MCF 10A (cell line): ENCODE measurements at places on chromosomes 6 and 20. TPM values are rescaled to one million over a fixed set of nuclear protein-coding genes. Genes with fewer than 3 reads are reported as not detected.

DNA sequence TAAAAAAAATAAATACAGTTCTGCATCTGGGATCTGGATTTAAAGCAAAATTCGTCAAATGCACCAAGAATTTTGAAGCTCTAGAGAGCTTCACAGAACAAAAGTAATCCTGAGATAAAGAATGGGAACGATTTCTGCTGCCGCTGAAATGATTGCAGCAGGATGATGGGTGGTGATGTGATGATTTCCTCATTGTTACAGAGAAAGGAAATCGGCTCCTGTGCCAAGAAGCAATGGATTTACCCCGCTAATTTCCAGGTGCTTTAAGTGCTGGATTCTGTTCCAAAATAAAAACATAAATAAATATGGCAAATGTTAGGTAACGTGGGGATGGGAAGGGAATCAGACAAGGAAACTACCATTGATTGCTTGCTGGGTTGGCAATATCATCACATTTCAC lies 1067.9 kb upstream of the MAP3K7 start:
- no peak for DNase-seq
- no peaks in the 10 kb centered on the region for H3K4me1 ChIP-seq
- peaks cover 22% of the 10 kb centered on the region for H3K27me3 ChIP-seq
- H3K4me3 ChIP-seq, result no peak overlapping the region
- no peak overlapping the region for H3K27ac ChIP-seq

- DNase-seq, result no peak
- H3K36me3 ChIP-seq, result no peaks in the 10 kb centered on the region
- H3K27ac ChIP-seq, result no peak overlapping the region
- peaks cover 12% of the 10 kb centered on the region for H3K4me1 ChIP-seq
- no peak overlapping the region for H3K4me3 ChIP-seq
- H3K27me3 ChIP-seq, result no peaks in the 10 kb centered on the region
These were observed 717.8 kb downstream of the EPM2A start for GRCh38 chr6:145017516-145017915.

DDX39B gene
- 551 and 565 TPM in 2 replicates for total RNA-seq

DNA sequence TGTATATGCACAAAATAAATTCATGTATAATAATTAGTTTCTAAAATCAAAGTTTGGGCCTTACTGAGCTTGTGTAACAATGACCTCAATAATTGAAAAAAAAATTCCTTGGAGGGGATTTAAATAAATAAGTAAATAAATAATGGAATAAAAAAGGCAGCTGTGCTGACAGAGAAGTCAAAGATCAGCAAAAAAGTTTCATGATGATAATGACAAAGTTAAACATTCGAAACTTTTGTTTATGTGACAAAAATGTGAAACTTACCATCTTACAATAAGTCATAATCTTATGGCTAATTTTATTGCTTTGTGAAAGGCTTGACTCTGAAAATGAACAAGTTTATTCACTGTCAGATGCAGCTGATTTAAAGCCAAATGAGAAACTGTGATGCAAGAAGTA lies 3.1 kb upstream of the TTK start:
- no peak overlapping the region for H3K4me3 ChIP-seq
- H3K36me3 ChIP-seq, result no peaks in the 10 kb centered on the region
- H3K4me1 ChIP-seq, result peaks cover 20% of the 10 kb centered on the region
- DNase-seq, result no peak
- H3K27ac ChIP-seq, result no peak overlapping the region

- peak overlapping the region; percentile 44 for H3K4me3 ChIP-seq
- DNase-seq, result peak; percentile 99
- no peaks in the 10 kb centered on the region for H3K36me3 ChIP-seq
- no peaks in the 10 kb centered on the region for H3K27me3 ChIP-seq
These were observed 49.4 kb upstream of the RREB1 start for GRCh38 chr6:7058250-7058923.

DNA sequence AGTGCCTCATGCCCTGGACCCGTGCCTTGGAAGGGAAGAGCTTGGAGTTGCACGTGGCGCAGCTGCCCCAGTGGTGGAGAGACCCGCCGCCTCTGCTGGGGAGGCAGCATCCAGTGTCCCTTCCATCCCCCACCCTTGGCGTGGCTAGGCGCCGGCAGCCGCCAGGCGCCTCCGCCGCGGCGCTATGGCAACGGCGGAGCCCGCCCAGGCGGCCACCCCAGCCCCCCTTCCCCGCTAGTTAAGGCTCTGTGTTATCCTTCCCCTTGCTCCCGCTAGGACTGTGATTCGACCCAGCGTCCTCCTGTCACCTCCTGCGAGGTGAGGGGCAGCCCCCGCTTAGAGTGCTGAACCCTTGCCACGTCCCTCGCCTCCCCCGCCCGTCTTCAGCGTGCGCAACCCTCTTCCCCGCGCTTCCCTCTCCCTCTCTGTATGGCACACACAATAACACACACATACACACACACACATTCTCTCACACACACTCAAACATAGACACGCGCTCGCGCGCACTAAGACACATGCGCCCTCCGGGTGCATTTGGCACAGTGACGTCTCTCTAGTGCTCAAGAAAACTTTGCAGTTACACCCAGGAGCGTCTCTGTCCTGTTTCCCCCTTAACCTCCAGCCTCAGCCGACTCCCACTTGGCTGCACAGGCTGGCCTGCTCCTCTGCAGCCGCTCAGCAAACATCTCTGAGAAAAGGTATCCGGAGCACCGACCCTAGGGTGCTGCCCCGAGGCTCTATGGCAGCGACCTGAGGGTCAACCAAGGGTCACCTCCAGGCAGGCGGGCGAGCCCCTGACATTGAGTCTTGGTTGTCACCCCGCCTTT lies 8.5 kb downstream of the GRIK2 start:
- H3K4me3 ChIP-seq, result no peak overlapping the region
- no peaks in the 10 kb centered on the region for H3K4me1 ChIP-seq

DNA sequence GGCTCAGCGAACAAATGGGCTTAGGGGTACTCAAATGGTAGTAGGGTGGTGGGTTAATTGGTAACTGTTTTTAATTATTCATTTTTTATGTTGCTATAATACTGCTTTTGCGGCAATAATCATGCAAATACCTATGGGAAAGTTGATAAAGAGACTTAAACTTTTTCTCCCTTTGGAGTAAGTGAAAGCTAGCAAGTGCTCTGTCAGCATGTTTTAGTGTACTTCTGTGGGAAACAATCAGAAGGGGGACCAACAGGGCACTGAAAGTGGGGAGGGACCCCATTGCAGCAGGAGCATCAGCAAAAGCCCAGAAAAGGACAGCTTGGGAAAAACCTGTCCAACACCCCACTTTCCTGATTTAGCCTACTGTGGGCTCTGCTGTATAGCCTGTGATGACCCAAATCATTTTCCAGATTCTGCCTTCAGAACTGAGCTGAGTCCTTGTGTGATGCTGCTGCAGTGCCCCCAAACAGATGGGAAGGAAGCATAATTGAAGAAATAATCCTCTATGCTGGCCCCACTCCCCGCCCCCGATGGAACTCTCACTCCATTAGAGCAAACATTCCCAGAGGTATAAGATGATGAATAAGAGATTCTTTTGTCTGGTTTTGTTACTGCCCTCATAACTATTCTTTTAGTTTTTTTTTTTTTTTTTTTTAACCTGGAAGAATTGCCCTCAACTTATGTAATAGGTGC lies 322.8 kb downstream of the CD83 start:
- H3K36me3 ChIP-seq, result no peaks in the 10 kb centered on the region
- H3K4me1 ChIP-seq, result no peaks in the 10 kb centered on the region
- H3K27me3 ChIP-seq, result no peaks in the 10 kb centered on the region
- no peak for DNase-seq

GRCh38 chr20:38406476-38406875 lies 28.7 kb downstream of the SNHG17 start:
- H3K27ac ChIP-seq, result no peak overlapping the region
- no peak for DNase-seq
- H3K4me3 ChIP-seq, result no peak overlapping the region
- H3K4me1 ChIP-seq, result no peaks in the 10 kb centered on the region
- no peaks in the 10 kb centered on the region for H3K27me3 ChIP-seq

DEFB132 gene
- not detected in 2 replicates for total RNA-seq

DNA sequence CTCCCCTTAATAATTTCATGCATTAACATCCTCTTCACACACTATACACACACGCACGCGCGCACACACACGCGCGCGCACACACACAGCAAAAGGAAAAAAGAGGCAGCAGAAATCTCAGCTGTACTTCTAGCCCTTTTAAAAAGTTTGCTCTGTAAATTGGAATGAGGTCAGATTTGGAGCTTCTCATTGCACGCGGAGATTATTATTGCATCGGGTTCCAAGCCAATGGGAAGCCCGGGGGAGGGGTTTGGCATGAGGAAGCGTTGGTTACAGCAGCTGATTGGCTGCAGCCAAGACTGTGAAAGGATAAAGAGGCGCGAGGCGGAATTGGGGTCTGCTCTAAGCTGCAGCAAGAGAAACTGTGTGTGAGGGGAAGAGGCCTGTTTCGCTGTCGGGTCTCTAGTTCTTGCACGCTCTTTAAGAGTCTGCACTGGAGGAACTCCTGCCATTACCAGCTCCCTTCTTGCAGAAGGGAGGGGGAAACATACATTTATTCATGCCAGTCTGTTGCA lies at the start of gene SOX4:
Gene SOX4, plus strand, starts transcription at position 340 of the 515 bp plus-strand sequence. CDS start 784 bp downstream, outside the sequence.
- H3K27me3 ChIP-seq, result no peaks in the 10 kb centered on the region
- no peaks in the 10 kb centered on the region for H3K36me3 ChIP-seq
- no peak within 1 kb of the TSS for H3K4me3 ChIP-seq

- peaks cover 80% of the 10 kb centered on the region for H3K36me3 ChIP-seq
- DNase-seq, result peak; percentile 92
- H3K4me3 ChIP-seq, result peak overlapping the region; percentile 54
These were observed 13.9 kb downstream of the ZNF217 start for GRCh38 chr20:53579581-53580375.

GRCh38 chr6:5592886-5593519 lies 331.7 kb downstream of the FARS2 start:
- no peak overlapping the region for H3K27ac ChIP-seq
- H3K27me3 ChIP-seq, result no peaks in the 10 kb centered on the region
- peaks cover 5% of the 10 kb centered on the region for H3K36me3 ChIP-seq
- DNase-seq, result no peak

GRCh38 chr20:22522701-22523100 lies 61.7 kb downstream of the FOXA2 start:
- peaks cover 9% of the 10 kb centered on the region for H3K4me1 ChIP-seq
- no peaks in the 10 kb centered on the region for H3K36me3 ChIP-seq
- H3K27ac ChIP-seq, result no peak overlapping the region
- H3K27me3 ChIP-seq, result no peaks in the 10 kb centered on the region
- H3K4me3 ChIP-seq, result no peak overlapping the region
- DNase-seq, result no peak

GRCh38 chr6:11833626-11834592 lies 55.3 kb upstream of the ADTRP start:
- no peak overlapping the region for H3K27ac ChIP-seq
- H3K27me3 ChIP-seq, result no peaks in the 10 kb centered on the region

DNA sequence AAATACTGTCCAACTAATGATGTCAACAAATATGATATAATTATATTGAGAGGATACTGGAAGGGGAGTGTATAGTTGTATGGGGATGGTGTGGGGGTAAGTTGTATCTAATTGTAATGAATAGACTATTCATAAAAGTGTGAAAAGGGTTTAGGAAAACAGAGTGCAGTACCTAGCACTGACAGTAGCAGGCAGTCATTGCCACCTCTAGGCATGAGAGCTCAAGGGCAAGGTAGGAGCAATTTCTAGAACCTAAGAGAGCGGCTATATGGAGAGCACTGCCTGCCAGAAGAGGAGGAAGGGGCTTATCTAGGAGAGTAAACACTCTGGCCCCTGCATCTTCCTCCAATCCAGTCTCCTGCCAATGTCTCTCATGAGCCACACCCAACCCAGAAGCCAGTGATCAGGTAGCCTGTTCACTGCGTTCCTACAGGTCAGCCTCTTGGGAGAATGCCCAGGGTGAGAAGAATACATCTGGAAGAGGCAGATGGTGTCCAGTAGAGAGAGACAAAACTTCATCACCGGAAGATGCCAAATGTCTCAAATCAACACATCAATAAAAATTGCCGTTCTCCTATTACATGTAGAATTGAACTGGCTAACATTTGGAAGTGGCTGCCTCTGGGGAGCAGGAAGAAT lies 200.0 kb downstream of the LY86 start:
- H3K4me1 ChIP-seq, result peaks cover 43% of the 10 kb centered on the region
- no peaks in the 10 kb centered on the region for H3K27me3 ChIP-seq
- H3K4me3 ChIP-seq, result no peak overlapping the region
- H3K27ac ChIP-seq, result peak overlapping the region; percentile 33

DNA sequence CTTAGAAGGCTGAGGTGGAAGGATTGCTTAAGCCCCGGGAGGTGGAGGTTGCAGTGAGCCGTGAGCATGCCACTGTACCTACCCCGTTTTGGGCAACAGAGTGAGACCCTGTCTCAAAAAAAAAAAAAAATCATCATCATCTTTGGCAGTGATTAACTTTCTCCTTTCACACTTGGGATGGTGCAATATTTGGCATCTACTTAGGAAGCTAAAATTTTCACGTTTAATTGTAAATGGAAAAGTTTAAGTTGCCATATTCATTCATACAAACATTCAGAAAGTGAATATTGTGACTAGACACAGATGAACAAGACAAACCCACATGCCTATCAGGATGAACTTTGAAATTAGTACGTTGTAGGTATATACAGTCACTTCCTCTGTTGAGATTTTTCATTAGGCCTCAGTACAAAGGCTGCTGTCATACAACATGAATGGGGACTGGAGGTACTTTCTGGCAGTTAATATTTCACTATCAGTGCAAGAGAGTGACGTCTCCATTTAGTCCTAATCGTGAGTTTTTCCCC lies 10.3 kb downstream of the TOP1 start:
- peaks cover 58% of the 10 kb centered on the region for H3K36me3 ChIP-seq
- no peak overlapping the region for H3K27ac ChIP-seq
- DNase-seq, result no peak
- H3K4me1 ChIP-seq, result peaks cover 26% of the 10 kb centered on the region
- H3K27me3 ChIP-seq, result no peaks in the 10 kb centered on the region

- H3K4me1 ChIP-seq, result no peaks in the 10 kb centered on the region
- H3K4me3 ChIP-seq, result no peak overlapping the region
- no peak overlapping the region for H3K27ac ChIP-seq
- H3K36me3 ChIP-seq, result no peaks in the 10 kb centered on the region
- no peaks in the 10 kb centered on the region for H3K27me3 ChIP-seq
These were observed 52.3 kb upstream of the FABP7 start for GRCh38 chr6:122727244-122727643.

LINC00237 gene
- total RNA-seq, result not detected in 2 replicates

ADGB gene
- total RNA-seq, result not detected in 2 replicates

GRCh38 chr6:89116702-89117101 lies 1.2 kb downstream of the SRSF12 start:
- no peaks in the 10 kb centered on the region for H3K4me1 ChIP-seq
- DNase-seq, result no peak
- no peaks in the 10 kb centered on the region for H3K27me3 ChIP-seq
- H3K27ac ChIP-seq, result no peak overlapping the region
- peak overlapping the region; percentile 79 for H3K4me3 ChIP-seq
- H3K36me3 ChIP-seq, result no peaks in the 10 kb centered on the region

DNA sequence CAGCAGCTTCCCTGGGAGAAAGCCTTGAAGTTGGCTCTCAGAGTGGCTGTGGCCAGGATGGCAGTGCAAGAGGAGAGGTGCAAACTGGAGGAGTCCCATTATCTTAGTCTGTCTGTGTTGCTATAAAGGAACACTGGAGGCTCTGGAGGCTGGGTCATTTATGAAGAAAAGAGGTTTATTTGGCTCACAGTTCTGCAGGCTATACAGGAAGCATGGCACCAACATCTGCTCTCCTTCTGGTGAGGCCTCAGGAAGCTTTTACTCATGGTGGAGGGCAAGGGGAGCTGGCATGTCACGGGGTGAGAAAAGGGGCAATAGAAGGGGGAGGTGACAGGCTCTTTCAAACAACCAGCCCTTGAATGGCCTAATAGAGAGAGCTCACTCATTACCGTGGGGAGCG lies 47.1 kb downstream of the PSMG4 start:
- no peaks in the 10 kb centered on the region for H3K27me3 ChIP-seq
- peaks cover 7% of the 10 kb centered on the region for H3K4me1 ChIP-seq
- H3K4me3 ChIP-seq, result no peak overlapping the region

- no peak overlapping the region for H3K27ac ChIP-seq
- no peak for DNase-seq
- peaks cover 20% of the 10 kb centered on the region for H3K36me3 ChIP-seq
- H3K4me1 ChIP-seq, result no peaks in the 10 kb centered on the region
- H3K27me3 ChIP-seq, result no peaks in the 10 kb centered on the region
These were observed 42.8 kb upstream of the RNF8 start for GRCh38 chr6:37310966-37311365.
